ENCODE measurements at places on chromosomes 7 and 10.

DNA sequence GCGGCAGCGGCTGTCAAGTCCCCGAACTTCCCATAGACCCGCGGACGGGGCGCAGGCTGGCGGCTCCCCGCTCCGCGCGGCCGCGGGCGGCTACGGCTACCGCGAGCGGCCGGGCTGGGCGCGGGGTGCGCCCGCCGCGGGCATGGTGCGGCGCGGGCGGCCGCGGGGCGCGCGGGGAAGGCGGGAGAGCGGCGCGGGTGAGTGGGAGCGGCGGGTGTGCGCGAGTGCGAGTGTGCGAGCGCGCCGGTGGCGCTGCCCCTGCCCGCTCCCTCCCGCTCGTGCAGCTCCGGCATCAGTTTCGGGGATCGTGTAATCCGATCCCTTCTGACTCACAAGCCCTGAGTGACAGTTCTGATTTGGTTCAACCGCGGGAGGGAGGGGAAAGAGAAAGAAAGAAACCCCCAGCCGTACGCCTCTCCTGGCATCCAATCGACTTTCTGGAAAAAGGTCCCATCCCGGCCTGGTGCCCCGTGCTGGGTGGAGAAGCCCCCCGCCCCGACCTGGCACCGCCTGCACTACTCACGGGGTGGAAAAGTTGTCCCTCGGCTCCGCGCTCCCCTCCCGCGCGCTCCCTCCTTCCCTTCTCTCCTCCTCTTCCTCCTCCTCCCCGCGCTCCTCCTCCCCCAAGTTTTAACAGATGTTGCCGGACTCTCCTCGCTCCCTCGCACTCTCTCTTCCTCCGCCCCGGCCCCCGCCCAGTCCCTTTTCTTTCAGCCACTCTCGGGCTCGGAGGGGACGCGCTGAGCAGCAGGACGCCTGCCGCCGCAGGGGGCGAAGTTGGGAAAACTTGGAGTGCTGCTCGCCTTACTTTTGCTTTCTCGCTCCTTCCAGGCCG lies at the start of gene GLI3:
GLI3 (minus strand) TSS at position 234 of the 835 bp plus-strand sequence. CDS start 13,956 bp downstream, outside the sequence.
- no peak for DNase-seq

- no peak for DNase-seq
Measured at GRCh38 chr10:47024046-47024322, 112.8 kb downstream of the PTPN20 start.

DNA sequence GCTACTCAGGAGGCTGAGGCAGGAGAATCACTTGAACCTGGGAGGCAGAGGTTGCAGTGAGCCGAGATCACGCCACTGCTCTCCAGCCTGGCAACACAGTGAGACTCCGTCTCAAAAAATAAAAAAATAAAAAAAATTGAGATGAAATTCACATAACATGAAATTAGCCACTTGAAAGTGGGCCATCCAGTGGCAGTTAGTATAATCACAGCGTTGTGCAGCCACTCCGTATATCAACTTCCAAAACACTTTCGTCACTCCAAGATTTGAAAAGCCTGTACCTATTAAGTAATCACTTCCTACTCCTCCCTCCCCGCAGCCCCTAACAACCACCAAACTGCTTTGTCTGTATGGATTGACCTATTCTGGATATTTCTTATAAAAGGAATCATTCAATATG lies 20.7 kb upstream of the CACUL1 start:
- no peak for DNase-seq

DNA sequence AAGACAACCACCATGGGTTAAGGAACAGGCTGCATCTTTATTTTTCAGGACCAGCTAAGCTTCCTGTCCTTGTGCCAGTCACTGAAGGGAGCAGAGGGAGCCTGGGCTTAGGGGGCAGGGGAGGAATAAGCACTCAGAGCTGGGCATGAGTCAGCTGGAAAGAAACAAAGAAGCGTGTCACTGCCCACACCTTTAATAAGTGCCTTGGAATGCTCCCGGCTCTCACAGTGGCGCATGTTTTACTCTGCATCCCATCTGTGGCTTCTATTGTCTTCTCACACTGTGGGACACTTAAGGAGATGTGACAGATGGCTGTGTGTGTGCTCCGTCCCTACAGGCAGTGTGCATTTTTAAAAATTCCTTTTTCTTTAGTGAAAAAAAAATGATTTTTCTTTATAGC lies 71.7 kb downstream of the MTURN start:
- no peak for DNase-seq

DNA sequence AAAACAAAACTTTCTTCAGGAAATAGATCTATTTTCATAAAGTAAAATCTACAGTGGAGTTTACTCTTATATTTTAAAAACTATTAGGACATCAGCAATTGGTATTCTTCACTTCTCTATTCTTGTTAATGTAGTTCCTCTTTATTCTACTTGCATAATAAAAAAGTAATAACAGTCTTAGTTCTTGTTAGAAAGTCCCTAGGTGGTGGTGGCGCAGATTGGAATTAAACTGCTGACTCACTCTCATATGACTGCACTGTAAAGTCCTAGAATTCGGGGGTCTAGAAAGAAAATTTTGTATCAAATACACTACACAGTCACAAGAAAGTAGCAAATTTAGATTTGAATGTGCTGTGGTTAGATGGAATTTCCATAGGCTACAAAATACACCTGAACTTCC lies 44.6 kb upstream of the TES start:
- no peak for DNase-seq

- no peak for DNase-seq
Measured at GRCh38 chr10:47254611-47255010, 45.4 kb upstream of the GDF10 start.

GRCh38 chr7:40673285-40673684 lies 538.5 kb downstream of the SUGCT start:
- no peak for DNase-seq

- no peak for DNase-seq
Measured at GRCh38 chr7:106365252-106366005, 80.6 kb upstream of the NAMPT start.

DNA sequence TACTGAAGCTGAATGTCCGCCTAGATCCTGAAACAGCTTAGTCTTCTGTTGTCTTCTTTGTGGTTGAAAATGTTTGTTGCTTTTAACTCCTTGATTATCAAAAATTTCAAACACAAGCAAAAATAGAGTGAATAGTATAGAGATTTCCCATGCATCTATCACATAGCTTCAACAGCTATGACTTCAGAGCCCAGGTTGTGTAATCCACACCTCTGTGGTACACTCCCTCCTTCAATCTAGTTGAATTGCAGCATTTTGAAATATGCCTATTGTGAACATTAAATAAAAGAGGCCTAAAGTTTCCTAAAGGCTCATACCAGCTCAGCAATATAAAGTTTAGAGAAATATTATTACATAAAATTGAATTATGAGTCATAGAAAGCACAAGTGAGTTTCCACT lies 204.7 kb upstream of the HDAC9 start:
- DNase-seq = no peak

- no peak for DNase-seq
Measured at GRCh38 chr10:7374795-7375194, 36.0 kb downstream of the SFMBT2 start.

DNA sequence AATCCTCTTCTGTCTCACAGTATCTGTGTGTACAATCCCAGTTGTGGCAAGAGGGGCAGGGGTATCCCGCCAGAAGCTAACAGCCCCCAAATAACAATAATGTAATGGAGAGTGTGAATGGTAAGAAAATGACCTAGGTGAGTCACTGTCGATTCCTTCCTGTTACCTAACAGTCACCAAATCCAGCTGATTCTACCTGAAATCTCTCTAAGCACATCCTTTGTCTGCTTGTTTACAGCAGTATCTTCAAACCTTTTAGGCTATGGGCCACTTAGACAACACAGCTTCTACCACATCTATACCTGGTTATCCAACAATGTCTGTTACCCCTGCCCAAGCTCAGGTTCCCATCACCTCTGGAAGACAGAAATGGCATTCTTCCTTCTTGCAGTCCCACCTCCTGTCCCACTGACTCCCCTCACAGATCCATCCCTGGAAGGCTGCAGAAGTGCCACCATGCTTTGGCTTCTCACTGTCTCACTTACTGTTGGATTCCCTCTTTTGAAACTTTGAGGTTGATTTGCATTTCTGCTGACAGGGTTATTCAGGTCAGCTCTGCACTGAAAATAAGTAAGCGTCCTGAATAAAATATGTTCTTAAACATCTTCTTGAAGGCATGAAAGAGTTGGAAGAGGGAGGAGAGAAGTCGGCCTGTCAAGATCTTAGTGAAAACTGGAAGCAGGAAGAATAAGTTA lies 13.1 kb downstream of the PIP4K2A start:
- DNase-seq = no peak

GRCh38 chr10:110423650-110424049 lies 74.1 kb upstream of the DUSP5 start:
- DNase-seq = no peak

GRCh38 chr7:17844514-17845196 lies 95.6 kb downstream of the SNX13 start:
- DNase-seq = no peak

DNA sequence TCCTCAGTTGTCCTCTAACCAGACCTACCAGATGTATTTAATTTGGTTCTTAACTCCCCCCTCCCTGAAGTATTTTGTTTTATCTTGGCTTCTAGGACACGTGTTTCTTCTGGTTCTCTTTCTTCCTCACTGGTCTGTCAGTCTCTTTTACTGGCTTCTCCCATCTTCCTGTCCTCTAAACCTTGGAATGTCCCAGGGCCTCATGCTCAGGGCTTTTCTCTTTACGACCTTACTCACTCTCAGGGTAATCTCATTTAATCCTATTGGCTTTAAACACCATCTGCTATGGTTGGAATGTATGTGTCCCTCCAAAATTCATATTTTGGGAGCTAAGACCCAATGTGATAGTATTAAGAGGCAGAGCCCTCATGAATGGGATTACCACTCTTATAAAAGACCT lies 418.2 kb upstream of the PODXL start:
- no peak for DNase-seq

GRCh38 chr7:7795630-7796121 lies 77.3 kb upstream of the RPA3 start:
- no peak for DNase-seq

DNA sequence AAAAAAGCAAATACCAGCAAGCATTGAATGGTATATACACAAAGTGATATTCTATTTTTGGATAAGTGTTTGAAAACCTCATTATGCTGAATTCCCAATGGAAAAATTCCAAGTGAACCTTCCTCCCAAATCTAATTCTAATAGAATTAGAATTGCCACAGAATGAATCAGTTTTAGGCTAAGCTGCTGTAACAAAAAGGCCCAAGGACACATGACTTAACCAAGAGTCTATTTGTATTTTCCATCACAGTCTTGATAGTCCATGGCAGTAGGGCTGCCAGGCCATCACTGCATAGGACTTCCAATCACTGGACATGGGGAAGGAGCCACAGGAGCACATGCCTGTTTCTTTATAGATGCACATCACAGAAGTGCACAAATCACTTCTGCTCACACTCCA lies 91.2 kb upstream of the IFRD1 start:
- no peak for DNase-seq

DNA sequence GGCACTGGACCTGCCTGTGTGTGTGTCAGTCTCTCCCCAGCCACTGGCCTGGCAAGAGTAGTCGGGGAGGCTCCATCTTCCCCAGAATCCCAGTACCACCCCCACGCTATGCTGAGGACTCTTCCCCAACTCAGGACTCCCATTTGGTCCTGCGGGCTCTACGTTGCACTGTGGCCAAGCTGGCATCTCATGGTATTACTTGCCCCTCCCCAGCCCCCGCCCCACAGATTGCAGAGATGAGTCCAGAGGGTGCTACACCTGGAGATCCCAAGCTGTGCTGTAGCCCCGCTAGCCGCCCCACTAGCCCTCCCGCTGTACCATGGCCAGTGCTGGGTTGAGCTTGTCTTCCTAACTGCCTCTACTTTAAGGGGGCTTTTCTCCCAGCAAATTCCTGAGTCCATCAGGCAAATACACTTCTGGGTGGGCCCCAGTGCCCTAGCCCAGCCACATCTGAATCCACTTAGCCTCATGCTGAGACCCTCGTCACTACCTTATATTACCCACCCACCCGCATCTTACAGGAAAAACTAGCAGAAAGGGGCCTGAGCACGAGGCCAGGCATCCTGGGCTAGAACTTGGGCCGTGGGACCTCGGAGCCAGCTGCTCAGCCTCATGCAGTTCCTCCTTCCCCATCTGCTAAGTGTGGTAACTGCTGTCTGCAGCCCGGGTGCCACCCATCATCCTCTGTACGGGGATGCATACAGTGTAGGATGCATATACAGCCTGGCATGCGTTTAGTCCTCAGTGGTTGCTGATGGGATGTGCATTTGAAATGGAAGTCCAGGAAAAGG lies 65.8 kb upstream of the CACUL1 start:
- DNase-seq = no peak

DNA sequence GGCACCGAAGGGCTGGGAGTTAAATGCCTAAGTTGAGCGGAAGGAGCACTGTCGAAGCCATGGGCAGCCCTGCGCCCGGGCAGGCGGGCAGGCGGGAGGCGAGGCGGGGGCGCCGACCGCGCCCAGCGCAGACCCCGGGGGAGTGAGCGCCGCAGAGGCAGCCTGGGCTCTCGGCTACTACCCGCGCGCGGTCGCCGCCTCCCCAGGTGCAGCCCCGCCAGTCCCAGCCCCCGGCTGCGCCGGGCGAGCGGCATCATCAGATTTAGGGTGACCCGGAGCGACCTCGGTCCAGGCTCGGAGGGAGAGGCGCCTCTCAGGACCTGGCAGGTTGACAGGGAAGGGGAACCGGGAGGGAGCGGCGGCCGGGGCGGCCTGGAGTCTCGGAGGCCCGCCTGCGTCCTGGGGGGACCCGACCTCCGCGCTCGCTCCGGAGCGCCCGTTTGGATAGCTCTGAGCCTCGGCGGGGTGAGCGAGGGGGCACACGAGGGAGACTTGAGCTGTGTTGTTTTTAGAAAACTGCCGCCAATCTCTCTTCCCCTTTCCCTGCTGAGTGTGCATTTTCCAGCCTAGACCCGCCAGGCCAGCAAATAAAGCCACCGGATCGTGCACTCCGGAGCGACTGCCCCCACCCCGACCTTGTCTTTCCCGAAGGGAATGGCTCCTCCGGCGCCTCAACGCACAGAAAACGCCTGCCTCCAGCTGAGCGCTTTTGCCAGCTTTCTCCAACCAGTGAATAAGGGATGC lies 2.3 kb upstream of the NRP1 start:
- DNase-seq = no peak

DNA sequence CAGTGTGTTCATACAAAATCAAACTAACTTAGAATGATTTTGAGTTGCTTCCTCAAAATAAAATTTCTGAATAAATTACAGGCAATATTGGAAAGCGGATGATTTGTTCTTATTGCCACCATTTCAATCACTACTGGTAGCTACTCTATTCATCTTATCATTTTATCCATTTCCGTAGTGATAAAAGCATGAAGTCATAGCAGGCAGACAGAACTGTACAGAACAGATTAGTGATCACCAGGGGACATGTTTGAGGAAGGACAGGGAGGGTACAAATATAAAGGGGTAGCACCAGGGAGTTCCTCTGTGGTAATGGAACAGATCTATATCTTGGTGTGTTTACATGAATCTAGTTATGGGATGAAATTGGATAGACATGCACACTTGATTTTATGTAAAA lies 138.5 kb downstream of the WNT2 start:
- DNase-seq = no peak

- no peak for DNase-seq
Measured at GRCh38 chr10:17155826-17156225, 26.2 kb upstream of the CUBN start.

DNA sequence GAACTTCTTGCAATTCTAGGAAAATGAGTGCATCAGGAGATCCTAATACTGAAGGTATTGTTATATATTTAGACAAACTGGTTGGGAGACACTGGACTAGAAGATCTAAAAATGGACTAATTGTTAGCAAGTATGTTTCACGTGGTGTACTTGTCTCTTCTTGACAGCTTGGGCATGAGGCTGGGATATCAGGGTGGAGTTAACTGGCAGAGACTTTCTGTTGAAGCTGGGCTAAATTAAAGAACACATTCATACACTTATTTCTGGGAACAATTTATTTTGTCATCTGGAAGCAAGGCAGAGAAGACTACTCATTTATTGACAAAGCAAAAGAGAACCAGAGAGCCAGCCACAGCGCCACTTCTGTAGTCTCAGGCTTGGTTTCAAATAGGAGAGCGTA lies 25.9 kb downstream of the TYW1 start:
- DNase-seq = no peak
